ENCODE measurements at places on chromosomes 2 and 18. TPM values are rescaled to one million over a fixed set of nuclear protein-coding genes. Genes with fewer than 3 reads are reported as not detected.
A peak's percentile ranks its signal among the peaks of the same experiment; 100 is the strongest.

- DNase-seq = no peak
Observed at GRCh38 chr18:65821911-65822310, 71.1 kb downstream of the CDH7 start.

DNA sequence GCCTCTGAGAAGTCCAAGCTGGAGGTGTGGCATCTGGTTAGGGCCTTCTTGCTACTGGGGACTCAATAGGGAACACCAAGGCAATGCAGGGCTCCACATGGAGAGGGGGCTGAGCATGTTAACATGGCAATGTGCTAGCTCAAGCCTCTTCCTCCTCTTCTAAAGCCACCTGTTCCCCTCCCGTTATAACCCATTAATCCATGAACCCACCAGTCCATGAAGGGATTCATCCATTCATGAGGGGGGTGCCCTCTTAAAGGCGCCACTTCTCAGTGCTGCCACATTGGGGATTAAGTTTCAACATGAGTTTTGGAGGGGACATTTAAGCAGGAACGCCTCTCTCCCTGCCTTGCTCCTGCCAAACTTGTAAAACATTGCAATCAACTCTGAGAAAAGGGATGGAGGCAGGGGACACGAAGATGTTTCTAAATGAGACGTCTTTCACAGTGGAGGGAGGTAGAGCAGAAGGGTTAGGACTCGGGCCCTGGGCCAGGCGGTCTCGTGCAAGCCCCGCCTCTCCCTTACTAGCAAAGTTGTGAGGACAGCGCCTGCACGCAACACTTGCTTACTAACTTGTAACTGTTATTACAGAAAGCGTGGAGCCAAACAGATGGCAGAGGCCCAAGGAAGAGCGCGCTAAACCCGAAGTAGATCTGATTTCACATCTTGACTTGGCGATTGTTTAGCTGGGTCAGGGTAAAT lies 118.2 kb upstream of the ZNF516 start:
- no peak for DNase-seq

GRCh38 chr18:74225193-74225840 lies 66.4 kb downstream of the CYB5A start:
- no peak for DNase-seq

- DNase-seq = no peak
Observed at GRCh38 chr18:2846636-2847316, at the start of gene EMILIN2. EMILIN2 (plus strand) TSS chr18:2847006; CDS start chr18:2847189, 183 bp downstream.

DNA sequence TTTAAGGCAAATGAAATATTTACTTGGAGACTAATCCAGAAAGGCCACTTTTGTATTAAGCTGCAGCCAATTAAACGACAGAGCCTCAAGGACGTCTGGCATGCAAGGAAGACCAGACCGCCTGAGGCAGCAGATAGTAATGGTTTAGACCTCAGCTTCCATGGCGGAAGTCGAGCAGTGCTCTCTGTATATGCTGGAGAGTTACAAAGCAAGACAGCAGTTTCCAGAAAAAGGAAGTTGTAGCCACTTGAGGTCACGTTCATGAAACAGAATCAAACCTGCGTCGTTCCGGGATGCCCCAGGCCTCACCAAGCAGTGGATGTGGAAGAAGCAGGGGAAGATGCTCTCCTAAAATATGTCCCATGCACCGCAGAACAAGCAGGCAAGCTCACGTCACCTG lies 142.0 kb downstream of the PTGR3 start:
- no peak for DNase-seq

- no peak for DNase-seq
Observed at GRCh38 chr2:58895857-58896256, 654.7 kb upstream of the FANCL start.

DNA sequence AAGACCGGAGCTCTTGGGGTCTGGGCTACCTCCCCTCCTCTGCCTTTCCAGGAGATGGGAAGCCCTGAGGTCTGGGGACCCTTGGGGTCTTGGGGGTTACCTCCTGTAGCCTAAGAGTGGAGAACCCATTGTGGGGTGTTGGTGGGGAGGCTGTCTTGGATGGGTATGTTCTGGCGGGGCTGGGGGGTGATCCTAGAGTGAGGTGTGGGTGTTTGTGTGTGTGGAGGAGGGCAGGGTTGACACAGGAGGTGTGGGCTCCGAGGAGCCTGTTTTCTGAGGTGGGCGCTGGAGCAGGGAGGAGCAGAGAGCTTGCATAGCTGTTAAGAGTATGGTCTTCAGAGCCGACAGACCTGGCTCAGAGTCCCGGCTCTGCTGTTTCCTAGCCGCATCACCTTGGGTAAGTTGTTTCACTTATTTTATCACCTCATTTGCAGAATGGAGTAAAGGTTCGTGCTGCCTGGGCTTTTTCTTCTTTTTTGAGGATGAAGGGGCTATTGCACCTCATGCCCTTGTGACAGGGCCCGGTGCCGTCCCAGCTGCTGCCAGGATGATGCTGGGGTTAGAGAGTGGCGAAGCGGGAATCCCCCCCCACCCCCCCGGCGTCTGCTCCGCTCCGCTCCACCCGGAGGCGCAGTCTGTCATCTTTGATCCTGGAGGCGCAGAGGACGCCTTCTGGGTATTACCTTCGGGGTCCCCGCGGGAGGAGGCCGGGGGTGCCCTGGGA lies 17.2 kb downstream of the TET3 start:
- DNase-seq = no peak

GRCh38 chr2:161095314-161095713 lies 64.9 kb upstream of the TANK start:
- no peak for DNase-seq

DNA sequence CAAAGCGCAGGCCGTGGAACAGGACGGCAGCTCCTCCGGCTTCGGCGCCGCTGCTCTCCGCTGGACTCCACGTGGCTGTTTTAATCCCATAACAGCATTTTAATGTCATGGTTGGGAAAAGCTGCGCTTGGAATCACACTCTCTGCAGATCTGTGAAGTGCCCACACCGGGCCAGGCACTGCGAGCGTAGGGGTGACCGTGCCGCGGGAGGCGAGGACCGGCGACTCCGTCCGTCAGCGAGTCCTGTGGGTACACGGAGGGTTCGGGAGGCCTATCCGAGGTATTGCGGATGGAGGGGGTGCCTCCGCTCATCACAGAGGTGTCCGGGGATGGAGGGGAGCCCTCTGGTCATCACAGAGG lies 198.0 kb upstream of the SALL3 start:
- DNase-seq = no peak

DNA sequence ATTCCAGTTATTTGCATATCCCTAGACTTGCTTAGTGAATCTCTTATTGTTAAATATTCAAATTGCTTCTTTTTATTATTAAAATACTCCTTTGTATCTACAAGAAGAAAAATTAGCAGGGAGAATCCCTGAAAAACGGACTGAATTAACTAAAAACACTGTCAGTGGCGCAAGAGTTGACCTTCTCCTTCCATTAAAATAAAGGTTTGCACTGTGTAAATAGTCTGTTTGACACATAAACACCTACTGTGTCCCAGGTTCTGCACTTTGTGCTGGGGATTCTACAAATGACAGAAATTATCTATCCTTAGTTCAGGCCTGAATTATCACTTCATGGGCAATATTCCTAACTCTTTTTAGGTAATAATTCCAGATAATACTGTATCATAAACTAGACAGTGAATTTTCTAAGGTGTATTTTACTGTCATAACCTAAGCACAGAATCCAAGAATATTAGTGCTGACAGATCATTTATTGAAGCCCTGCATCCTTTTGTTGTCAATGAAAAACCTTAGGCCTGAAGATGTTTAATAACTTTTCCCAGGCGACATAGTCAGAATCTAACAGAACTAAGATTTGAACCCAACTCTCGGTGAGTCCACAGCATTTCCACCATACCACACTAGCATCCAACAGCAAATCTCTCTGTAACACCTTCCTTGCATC lies 17.0 kb upstream of the BMP10 start:
- no peak for DNase-seq

DNA sequence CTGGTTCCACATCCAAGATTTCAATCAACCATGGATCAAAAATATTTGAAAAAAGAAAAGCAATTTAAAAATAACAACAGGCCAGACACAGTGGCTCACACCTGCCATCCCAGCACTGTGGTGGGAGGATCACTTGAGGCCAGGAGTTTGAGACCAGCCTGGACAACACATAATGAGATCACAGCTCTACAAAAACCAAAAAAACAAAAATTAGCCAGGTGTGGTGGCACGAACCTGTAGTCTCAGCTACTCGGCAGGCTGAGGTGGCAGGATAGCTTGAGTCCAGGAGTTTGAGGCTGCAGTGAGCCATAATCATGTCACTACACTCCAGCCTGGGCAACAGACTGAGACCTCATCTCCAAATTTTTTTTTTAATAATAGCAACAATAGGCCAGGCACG lies 13.4 kb upstream of the SPATA3 start:
- no peak for DNase-seq

- DNase-seq = no peak
Observed at GRCh38 chr2:181364492-181365170, 92.6 kb upstream of the ITGA4 start.

DNA sequence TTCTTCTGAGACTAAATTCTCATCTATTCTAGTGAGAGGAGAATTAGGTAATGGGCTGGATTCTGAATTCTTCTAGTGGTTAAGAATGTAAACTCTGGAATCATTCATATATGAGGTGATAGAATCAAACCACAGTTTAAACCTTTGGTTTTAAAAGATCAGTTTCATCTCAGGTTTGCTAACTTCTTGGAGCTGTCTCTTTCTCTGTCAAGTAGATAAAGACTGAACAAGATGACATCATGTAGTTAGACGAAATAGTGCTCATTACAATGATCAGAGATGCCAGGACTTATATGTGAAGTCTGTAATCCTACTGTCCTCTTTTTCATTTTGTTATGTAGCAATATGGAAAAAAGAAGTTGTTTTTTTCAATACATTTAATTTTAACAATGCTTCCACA lies 4.9 kb downstream of the CEBPZOS start:
- no peak for DNase-seq

DNA sequence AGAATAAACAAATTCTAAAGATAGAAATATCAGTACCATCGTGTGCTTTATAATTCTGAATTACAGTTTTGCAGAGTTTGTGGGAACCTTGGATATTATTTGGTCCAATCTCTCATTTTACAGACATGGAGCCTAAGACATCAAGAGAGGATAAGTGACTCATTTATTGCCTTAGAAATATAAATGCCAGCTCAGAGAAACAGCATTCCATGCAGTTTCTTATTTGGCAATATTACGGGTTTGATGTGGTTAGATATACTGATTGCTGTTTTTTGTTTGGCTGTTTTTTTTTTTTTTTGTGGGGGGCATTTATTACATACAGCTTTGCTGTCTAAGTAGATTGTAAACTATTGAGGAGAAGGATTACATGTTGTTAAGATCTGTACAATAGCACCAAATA lies 1241.1 kb upstream of the LRRTM1 start:
- no peak for DNase-seq

DNA sequence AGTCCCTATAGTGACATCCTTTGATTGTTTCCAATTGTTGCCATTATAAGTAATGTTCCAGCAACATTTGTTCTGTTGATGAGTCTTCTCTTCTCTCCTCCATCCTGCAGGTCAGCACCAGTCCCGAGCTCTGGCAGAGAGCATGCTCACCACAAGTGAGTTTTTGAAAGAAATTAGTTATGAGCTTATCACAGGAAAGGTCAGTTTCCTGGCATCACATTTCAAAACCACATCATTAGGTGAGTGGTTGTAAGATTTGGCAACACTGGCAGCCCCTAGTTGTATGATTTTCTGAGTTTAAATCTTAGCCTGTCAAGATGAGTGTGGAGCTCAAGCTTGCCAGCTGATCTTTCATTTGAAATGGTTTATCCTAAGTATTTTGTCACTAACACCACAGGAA lies 149.6 kb downstream of the ESCO1 start:
- peak; percentile 56 for DNase-seq

DNA sequence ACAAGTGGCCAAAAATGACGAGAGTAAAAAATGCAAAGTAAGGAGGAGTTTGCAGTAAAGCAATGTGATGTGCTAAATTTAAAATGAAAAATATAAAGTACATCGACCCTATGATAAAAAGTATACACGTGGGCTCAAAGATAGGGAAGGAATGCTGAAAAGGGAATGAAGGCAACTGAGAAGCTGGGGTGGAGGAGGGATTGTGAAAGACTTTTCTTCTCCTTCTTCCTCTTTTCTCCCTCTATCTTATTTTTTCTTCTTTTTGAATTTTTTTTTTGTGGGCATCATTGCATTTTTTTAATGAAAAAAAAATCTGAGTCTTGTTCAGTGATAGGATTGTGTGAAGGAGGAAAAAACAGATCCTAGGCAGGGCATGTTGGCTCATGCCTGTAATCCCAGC lies 57.6 kb upstream of the STK17B start:
- DNase-seq = no peak

Gene SLC4A3
- total RNA-seq = 23.9 TPM

Gene GPR75
- total RNA-seq = 7.8 TPM

Gene STON1
- total RNA-seq = 2.5 TPM

Gene ABHD1
- not detected for total RNA-seq

Gene NCKAP5
- 9.3 TPM for total RNA-seq

Gene CLEC4F
- total RNA-seq = not detected

Gene ST8SIA5
- not detected for total RNA-seq

Gene LDLRAD4
- total RNA-seq = 0.17 TPM

Data from mammary epithelial cell (primary cell).